ENCODE measurements at places on chromosomes 2 and 18.
A peak's percentile ranks its signal among the peaks of the same experiment; 100 is the strongest.

- no peak overlapping the region for H3K4me3 ChIP-seq
- H3K36me3 ChIP-seq: no peaks in the 10 kb centered on the region
- no peak for DNase-seq
- no peak overlapping the region for H3K27ac ChIP-seq
These were observed 376.1 kb upstream of the SOX11 start for GRCh38 chr2:5316001-5316490.

DNA sequence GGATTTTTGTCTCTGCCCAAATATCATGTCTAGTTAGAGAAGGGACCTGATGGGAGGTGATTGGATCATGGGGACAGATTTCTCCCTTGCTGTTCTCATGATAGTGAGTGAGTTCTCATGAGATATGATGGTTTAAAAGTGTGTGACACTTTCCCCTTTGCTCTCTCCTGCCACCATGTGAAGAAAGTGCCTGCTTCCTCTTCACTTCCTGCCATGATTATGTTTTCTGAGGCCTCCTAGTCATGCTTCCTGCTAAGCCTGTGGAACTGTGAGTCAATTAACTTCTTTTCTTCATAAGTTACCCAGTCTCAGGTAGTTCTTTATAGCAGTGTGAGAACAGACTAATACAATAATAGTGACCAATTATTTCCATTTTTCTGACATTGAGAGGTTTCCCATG, 167.3 kb upstream of the CYRIA start:
- no peaks in the 10 kb centered on the region for H3K36me3 ChIP-seq
- no peak overlapping the region for H3K4me3 ChIP-seq
- DNase-seq: no peak
- no peaks in the 10 kb centered on the region for H3K4me1 ChIP-seq
- no peak overlapping the region for H3K27ac ChIP-seq

DNA sequence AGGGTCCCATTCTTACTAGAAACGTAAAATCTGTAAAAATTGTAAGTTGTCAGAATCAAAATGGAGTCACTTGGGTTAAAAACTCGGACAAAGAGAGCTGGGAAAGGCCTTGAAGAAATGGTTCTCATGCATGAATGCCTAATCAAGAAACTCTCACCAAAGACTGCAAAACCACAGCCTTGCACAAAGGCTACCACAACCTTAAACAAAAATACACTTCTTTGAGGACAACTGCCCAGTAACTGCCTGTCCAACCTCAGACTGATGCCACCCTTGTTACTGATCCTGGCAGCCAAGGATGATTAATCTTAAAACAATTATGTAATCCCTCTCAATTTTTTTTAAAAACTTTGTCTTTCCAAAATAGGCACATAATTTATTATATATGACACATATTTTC, 299.3 kb downstream of the CCDC85A start:
- DNase-seq: no peak
- H3K4me1 ChIP-seq: no peaks in the 10 kb centered on the region
- no peaks in the 10 kb centered on the region for H3K27me3 ChIP-seq
- H3K36me3 ChIP-seq: no peaks in the 10 kb centered on the region
- no peak overlapping the region for H3K4me3 ChIP-seq
- no peak overlapping the region for H3K27ac ChIP-seq

- H3K27ac ChIP-seq: no peak overlapping the region
- H3K27me3 ChIP-seq: no peaks in the 10 kb centered on the region
- H3K36me3 ChIP-seq: no peaks in the 10 kb centered on the region
- no peak overlapping the region for H3K4me3 ChIP-seq
- H3K4me1 ChIP-seq: no peaks in the 10 kb centered on the region
These were observed 460.1 kb downstream of the NR4A2 start for GRCh38 chr2:155872396-155872795.

GRCh38 chr2:143607231-143608062, 478.2 kb downstream of the ARHGAP15 start:
- H3K27me3 ChIP-seq: no peaks in the 10 kb centered on the region
- H3K27ac ChIP-seq: no peak overlapping the region
- H3K4me1 ChIP-seq: no peaks in the 10 kb centered on the region
- no peak overlapping the region for H3K4me3 ChIP-seq
- H3K36me3 ChIP-seq: no peaks in the 10 kb centered on the region

DNA sequence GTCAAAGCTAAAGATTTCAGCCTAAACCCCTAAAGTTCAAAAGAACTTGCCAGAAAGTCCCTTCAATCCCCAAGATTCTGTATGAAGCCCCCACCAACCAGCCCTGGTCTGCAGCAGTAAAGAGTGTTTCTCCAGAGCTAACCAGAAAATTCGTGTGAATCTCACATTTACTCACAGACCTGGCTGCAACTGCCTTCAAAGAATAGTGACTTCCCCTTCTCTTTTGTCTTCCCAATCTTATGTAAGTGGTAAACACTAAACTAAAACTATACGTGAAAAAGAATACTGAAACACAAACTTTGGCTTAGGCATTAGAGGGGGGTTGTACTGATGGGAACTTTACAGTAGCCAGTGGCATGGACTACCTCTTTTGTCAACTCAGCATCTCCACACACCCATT, 50.6 kb upstream of the SETBP1 start:
- no peak overlapping the region for H3K4me3 ChIP-seq
- no peaks in the 10 kb centered on the region for H3K36me3 ChIP-seq
- H3K27ac ChIP-seq: no peak overlapping the region
- no peaks in the 10 kb centered on the region for H3K27me3 ChIP-seq
- no peak for DNase-seq

DNA sequence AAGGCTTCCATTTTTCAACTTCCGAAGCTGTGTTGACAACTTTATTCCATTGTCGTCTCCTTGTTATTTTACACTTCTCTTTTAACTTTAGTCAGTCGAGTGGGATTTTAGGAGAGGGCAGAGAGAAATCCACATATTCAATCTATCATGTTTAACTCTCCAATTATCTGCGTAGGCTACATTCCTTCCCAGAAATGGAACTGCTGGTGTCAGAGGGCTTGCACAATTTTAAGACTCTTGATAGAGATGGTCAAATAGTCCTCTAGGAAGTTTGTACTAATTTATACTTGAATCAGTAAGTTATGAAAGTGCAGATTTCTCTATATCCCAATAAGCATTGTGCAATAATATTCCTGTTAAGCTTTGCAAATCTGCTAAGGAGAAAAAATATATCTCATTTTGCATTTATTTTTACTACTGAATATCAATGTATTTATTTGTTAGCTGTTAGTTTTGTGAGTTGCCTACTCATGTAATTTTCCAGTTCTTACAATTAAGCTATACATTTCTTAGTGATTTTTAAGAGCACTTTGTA, 95.6 kb downstream of the CYP26B1 start:
- no peaks in the 10 kb centered on the region for H3K4me1 ChIP-seq
- no peak overlapping the region for H3K27ac ChIP-seq
- no peaks in the 10 kb centered on the region for H3K36me3 ChIP-seq
- DNase-seq: no peak
- no peak overlapping the region for H3K4me3 ChIP-seq

DNA sequence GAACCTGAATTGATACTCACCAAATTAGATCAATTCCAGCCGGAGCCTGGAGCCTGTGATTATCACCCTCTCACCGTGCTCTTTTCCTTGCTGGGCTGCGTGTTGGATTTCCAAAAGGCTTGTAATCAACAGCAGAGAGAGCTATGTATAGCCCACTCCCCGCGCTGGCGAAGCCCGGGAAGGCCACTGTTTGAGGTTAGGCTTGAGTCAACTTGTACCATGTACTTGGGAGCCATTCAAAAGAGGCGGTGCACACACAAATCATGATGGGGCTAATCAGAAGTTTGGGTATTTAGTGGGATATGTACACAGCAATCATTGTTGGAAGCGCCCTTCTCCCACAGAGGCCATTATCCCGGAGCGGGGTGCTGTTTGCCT, 151.6 kb downstream of the GLI2 start:
- no peaks in the 10 kb centered on the region for H3K4me1 ChIP-seq
- H3K36me3 ChIP-seq: no peaks in the 10 kb centered on the region
- H3K4me3 ChIP-seq: no peak overlapping the region

DNA sequence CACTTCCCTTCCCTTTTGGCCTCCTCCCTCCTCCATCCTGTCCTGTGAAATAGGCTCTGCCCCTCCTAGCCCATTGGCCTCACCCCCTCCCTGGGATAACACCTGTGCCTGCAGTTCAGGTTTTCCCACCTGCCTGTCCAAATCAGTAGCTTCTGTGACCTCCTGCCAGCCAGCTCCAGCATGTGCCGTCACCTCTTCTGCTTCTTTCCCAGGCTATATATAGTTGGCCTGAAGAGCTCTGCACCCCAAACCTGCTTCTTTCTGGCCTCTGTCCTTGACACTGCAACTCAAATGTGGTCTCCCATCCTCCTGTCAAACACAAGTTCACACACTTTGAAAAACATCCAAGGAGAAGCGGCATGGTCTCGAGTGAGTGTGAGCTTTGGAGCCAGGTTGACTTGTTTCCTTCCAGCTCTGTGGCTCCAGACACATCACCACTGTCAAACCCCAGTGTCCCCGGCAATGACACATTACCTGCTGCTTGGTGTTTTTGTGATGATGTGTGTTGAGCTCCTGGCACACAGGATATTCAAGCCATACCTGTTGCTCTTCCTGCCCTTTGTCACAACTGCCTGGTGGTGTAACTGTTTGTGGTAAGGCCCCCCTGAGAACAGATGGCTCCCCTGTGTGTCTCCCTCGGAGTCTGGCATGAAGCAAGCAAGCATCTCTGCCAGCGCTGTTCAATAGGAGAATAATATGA, 143.6 kb upstream of the DAPL1 start:
- no peak for DNase-seq
- no peaks in the 10 kb centered on the region for H3K36me3 ChIP-seq
- no peaks in the 10 kb centered on the region for H3K4me1 ChIP-seq
- no peak overlapping the region for H3K4me3 ChIP-seq
- H3K27ac ChIP-seq: no peak overlapping the region

DNA sequence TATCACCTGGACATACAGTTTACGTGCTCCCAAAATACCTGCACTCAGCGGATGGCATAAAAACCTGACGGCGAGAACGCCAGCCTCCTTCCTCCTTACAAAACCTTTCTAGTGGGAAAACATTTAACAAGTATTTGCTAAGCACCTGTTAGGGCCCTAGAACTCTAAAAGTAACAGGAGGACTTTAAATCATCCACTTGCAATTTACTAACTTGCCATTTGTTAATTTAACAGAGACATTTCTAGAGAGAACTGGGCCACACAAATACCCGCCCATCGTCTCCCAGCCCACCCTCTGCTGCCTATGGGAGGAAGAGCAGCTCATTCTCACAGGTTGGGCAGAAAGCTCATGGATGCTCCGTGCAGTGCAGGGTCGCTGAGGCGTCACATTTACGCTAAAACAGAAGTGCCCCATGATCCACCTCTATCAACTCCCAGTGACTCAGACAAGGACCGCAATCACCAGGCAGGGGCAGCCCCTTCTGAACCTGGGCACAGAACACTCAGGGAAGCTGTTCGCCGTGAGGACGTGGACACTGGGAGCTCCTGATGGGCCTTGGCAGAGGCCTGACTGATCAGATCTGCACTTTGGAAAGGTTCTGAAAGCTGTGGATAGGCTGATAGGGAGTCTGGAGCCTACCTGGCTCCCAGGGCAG, 106.9 kb downstream of the HDAC4 start:
- peak overlapping the region; percentile 22 for H3K27ac ChIP-seq
- peaks cover 3% of the 10 kb centered on the region for H3K4me1 ChIP-seq
- peak; percentile 49 for DNase-seq
- no peak overlapping the region for H3K4me3 ChIP-seq
- no peaks in the 10 kb centered on the region for H3K27me3 ChIP-seq
- no peaks in the 10 kb centered on the region for H3K36me3 ChIP-seq

GRCh38 chr2:39620067-39620466, 45.6 kb upstream of the TMEM178A start:
- no peaks in the 10 kb centered on the region for H3K4me1 ChIP-seq
- no peaks in the 10 kb centered on the region for H3K27me3 ChIP-seq
- no peak for DNase-seq

DNA sequence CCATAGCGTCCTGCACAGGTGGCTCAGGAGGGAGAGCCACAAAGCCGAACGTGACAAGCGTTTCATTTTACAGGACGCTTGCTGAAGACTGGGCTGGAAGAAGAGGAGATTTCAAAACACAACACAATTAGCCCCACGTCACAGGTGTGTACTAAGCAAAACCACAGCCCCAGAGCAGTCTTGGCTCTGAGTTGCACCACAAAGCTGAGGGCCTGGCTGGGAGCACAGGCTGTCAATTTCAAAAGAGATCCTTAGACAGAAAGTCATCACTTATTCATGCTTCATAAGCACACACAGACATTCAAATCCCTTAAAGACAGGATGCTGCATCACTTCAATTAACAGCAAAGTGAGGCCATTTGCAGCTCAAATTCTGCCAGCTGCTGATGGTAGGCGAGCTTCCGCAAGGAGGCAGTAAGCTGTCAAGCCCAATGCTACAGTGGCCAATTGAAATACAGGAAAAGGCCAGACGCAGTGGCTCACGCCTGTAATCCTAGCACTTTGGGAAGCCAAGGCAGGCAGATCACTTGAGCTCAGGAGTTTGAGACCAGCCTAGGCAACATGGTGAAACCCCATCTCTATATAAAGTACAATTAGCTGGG, 79.6 kb downstream of the SKA1 start:
- H3K36me3 ChIP-seq: no peaks in the 10 kb centered on the region
- no peaks in the 10 kb centered on the region for H3K27me3 ChIP-seq
- H3K27ac ChIP-seq: no peak overlapping the region
- DNase-seq: no peak

- no peaks in the 10 kb centered on the region for H3K4me1 ChIP-seq
- H3K36me3 ChIP-seq: no peaks in the 10 kb centered on the region
- H3K4me3 ChIP-seq: no peak overlapping the region
- no peaks in the 10 kb centered on the region for H3K27me3 ChIP-seq
- no peak for DNase-seq
These were observed 242.5 kb upstream of the HNMT start for GRCh38 chr2:137721733-137722132.

DNA sequence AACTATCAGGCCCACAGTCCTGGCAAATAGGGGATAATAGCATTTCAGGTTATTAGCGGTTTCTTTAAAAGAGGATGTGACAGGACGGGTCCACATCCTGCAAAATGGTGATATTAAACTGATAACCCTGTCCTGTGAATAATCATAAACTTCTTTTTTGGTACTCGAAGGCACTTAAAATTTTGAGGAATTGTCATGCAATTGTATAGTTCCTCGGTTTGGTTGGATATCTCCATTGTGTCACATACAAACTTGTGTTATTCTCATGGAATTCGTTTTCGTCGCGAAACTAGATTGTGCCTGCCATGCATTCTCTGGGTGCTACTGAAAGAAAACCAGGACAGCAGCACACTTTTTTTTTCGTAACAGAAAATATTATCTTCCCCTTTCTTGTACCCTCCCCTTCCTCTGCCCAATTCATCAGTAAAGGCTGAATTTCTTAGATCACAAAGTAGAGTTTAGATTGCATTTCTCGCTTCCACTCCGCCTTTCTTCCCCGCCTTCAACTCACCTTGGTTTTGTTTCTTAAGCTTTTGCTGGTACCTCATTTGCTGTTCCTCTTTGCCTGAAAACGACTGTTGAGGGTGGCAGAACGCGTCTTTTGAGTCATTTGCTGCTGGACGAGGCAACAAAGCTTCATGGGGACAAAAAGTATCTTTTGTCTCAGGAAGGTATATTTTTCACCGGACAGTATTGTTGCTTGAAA, 1.3 kb downstream of the CERS6 start:
- peak overlapping the region; percentile 84 for H3K27ac ChIP-seq
- no peaks in the 10 kb centered on the region for H3K4me1 ChIP-seq
- H3K27me3 ChIP-seq: no peaks in the 10 kb centered on the region
- no peaks in the 10 kb centered on the region for H3K36me3 ChIP-seq

GRCh38 chr2:98027538-98027937, 31.8 kb upstream of the TMEM131 start:
- no peaks in the 10 kb centered on the region for H3K4me1 ChIP-seq
- H3K4me3 ChIP-seq: no peak overlapping the region
- H3K27ac ChIP-seq: peak overlapping the region; percentile 74
- no peaks in the 10 kb centered on the region for H3K36me3 ChIP-seq
